ENCODE measurements at places on chromosomes 2 and 18.

DNA sequence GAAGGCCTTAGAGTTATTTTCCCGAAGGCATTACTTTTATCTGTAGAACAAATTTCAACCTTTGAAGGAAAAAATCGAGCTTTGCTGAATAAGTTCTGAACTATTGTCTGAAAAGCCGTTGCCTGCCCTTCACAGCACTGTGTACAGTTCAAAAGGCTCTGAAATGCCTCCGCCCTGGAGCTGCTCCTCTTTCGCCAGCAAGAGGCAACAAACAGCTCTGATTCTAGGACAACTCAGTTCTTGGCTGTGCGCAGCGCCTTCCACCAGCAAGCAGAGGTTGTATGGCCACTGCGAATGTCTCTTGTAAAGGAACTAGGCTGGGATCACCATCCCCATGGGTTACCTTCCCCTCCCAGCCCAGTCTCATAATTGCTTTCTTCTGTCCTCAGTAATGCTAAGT, 308.5 kb downstream of the GBX2 start:
- no peak for DNase-seq

GRCh38 chr2:46014911-46015654, 282.1 kb upstream of the EPAS1 start:
- peak; percentile 33 for DNase-seq

DNA sequence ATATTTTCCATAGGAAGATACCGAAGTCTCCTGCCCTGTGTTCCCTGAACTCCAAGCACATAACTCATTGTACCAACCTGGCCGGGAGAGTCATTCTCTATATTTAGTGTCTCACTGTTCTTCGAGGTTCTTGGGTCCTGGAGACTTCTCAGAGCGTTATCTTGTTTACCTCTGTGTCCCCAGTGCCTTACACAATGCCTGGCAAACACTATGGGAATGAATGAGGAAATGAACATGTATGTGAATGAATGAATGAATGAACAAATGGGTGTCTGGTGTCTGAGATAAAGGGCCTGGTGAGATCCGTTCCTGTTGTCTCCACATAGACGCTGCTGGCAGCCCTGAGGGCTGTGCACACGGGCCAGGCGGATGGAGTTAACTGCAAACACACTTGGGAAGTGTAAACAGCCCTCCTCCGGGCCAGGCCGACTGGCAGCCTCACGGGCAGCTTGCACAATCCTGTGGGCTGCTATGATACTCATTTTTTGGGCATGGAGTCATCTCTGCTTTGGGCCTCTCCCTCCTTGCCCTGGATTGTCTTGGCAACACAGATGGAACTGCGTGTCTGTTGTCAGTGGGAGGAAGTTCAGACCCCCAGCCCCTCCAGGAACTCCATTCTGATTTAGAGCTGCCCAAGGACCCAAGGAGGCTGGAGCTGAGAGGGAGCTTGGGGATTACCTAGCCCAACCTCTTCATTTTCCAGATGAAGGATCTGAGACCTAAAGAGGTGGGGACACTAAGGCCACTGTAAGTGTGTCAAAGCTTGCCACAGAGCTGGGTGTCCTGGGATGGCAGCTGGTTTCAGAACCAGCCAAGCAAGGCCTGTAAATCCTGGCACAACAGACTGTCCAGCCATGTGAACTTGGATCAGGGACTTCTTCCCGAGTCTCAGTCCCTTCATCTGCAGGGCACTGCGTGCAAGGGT, 124.4 kb downstream of the INHBB start:
- DNase-seq = peak; percentile 93

GRCh38 chr2:225693259-225693658, 293.7 kb downstream of the NYAP2 start:
- no peak for DNase-seq

- no peak for DNase-seq
These were observed 113.8 kb downstream of the GALNT1 start for GRCh38 chr18:35695384-35695783.

DNA sequence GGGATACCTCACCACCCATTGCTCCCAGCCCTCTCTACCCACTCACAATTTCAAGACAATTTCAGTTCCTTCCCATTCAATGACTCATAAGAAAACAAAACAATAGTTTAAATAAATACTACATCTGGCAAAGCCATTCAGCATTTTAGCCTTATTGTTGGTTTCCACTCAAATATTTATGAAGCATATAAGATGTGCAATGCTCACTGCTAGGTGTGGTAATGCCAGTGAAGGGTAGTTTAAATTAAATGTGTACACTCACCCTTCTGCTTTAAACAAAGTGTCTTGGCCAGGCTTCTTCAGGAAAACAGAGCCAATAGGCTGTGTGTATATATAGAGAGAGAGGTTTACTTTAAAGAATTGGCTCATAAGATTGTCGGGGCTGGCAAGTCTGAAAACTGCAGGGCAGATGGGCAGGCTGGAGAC, 37.0 kb downstream of the INO80C start:
- DNase-seq = no peak

DNA sequence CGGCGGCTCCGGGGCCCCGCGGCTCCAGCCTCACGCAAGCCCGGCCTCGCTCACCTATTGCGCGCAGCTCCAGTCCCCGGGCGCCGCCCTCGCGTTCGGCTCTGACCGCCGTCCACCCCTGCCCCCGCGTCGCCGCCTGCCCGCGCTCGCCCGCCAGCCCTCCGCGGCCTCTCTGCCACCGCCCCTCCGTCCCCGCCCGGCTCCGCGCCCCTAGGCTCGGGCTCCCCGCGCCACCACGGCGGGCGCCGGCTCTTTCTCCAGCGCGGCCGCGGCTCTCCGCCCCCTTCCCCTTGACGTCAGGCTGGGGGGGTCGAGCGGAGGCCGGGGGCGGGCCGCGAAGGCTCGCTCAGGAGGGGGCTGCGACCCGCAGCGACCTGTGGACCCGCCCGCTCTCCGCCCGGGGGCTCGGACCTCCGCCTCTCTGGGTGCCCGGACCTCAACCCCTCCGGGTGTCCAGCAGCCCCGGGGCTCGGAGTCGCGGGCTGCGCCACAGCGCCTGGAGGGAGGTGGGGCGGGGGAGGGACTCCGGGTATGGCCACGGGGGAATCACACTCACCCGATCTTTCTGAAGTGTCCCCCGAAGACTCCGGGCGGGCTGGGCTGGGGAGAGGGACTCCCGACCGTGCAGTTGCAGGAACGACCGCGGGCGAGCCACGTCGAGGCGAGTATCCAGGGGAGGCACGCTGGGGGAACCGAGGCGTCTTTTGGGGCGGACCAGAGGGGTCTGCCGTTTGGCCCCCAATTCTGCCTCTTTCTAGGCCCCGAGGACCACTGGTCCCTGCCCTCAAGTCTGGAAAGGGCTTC, at the start of gene SEMA4C:
Gene SEMA4C, minus strand, starts transcription at position 259 of the 804 bp plus-strand sequence. CDS start 2,194 bp downstream, outside the sequence.
- DNase-seq = no peak

DNA sequence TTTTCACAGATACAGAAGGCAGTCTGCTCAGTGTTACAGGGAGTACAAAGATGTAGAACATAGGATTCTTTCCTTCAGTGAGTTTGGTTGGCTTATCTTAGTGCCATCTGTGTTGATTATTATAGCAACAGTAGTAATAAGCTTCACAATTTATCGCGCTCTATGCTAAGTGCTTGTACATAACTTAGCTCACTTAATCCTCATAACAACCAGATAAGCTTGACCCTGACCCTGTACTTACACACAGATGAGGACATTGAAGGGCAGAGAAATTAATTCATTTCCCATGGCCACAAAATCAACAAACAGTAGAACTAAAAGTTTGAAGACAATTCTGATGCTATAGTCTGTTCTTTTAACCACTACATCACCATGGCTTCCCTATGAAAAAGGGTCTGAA, 121.8 kb downstream of the SPHKAP start:
- no peak for DNase-seq

- no peak for DNase-seq
These were observed 225.3 kb upstream of the ARL4C start for GRCh38 chr2:234722176-234722575.

All from stromal cell of bone marrow (primary cell).